ENCODE measurements at places on chromosomes 3 and 15.

DNA sequence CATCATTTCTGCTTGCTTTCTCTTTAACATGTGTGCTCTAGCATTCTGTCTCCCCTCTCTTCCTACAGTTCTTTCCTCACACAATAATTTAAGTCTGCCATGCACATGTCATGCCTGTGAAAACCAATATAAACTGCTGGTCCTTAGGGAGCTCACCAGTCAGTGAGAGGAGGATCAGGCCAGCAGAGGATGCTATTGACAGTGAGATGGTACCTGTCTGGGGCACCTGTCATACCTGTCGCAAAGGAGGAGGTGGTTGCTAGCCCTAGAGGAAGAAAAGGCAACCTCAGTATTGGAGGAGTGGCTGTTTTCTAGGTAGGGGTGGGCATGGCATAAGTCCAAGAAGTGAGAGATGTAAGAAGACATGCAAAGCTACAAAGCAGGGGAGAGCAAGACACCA is 194.6 kb downstream of the GABRG3 start:
- no peak for DNase-seq

DNA sequence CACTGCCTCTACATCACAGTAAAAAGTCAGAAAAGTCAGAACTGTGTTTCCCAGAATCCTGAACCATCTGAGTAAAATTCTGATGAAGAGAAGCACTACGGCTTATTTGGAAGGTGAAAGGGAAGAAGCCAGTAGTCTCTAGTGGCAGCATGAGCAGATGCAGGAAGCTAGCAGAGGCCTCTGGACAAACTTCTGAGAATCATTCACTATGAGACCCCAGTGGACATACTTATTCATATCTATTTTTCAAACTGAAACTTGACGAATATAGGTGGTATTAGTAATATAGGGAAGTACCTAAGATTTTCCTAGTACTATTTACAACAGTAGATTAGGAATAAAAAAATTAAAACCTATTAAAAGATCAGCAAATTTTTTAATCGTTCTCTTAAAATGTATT is 272.8 kb upstream of the TTC14 start:
- peak; percentile 1 for DNase-seq

DNA sequence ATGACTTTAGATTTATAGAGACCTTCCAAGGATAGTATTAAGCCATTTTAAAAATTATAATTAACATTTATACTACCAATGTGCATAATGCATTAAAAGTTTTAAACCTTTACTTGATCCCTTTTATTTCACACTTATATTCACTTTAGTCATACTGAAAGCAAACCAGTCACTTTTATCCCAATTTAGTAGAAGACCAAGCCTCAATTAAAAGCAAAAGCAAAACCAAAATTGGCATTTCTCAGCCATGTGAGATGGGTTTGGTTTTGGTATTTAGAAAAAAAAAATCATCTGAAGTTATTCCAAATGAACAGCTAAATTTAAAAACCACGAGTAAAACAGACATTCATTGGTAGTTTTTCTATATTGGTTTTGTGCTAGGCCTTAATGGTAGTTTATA is 249.4 kb downstream of the LPP start:
- peak; percentile 16 for DNase-seq

GRCh38 chr3:99721633-99722007 is 83.2 kb downstream of the COL8A1 start:
- no peak for DNase-seq

DNA sequence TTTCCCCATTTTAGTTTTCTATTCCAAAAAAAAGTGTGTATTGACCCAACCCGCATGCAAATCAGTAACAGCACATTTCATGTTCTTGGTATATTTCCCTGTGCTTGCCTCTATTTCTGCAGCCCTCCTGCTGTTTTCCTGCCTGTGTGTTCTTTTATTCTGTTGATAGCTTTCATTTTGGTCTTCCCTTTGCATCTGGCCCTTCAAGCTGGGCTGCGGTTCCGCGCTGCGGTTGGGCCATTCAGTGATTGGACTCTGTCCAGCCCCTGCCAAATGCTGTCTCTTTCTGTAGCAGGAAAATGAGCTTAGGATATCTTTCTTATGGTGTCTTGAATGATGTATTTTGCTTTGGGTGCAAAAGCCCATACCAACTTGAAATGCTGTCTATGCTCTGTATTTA is 49.9 kb downstream of the ZNF621 start:
- peak; percentile 67 for DNase-seq

GRCh38 chr15:90866800-90867199 is 1.6 kb upstream of the FURIN start:
- DNase-seq, result peak; percentile 15

DNA sequence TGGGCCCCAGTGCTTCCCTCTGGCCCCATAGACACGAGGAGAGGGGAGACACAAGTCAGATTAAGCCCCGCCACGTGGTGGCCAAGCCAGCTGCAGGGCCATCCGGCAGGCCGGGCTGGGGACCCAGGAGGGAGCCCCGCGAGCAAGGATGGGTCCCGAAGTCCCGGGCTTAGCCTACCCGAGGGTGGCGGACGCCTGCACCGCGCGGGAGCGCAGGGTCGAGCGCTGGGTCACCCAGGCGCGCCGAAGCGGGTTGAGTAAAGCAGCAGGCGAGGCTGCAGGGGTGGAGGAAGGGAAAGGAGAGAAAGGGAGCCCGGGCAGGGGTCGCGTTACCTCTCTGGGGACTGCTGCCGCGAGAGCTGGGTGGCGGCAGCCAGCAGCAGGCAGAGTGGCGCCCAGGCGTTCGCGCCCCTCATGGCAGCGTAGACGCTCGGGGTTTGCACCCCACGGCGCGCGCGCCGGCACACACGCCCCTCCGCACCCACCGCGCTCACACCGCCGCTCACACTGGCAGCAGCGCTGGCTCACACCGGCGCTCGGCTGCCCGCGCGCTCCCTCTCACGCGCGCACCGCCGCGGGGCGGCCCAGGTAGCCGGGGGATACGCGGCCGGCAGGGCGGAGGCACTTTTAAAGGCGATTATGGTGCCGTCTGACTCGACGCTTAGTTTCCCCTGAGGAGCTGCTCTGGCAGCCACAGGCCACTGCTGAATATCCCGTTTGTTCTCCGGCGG is at the start of gene PCOLCE2:
PCOLCE2 (minus strand) TSS at position 603 of the 731 bp plus-strand sequence; CDS start at position 416, 187 bp downstream.
- no peak for DNase-seq

DNA sequence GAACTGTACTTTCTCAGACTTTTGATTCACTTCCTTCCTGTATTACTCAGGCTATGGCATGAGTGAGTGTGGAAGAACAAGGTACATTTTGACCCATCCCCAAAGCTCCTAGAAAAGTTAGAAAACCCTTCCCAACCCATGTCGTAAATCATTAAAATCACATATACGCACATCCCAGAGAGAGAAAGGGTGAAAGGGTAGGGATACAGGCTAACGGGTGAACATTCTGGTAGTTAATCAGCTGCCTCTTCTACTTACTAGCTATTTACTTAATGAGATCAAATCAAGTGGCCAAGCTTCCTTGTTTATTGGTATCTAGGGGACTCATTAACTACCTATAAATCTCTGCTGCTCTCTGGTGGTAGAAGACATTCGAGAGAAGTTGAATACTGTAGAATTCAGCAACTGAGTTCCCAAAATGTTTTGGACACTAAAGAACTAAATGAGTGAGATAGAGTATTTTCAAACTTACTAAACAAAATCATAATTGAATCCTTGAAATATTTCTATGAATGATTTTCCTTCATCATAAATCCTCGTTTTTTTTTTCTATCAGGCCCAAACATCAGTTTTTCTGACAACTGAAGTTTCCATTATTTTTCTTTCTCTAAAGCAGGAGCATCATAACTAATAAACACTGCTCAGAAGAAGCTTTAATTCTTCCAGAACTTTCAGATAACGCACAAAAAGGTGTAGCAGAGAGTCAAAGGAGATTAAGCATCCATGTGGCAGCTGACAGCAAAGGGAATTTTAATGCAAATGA is 124.2 kb downstream of the IMPG2 start:
- peak; percentile 85 for DNase-seq

- peak; percentile 74 for DNase-seq
Observed at GRCh38 chr15:56242576-56243162, 1.0 kb downstream of the RFX7 start.

- DNase-seq, result no peak
Observed at GRCh38 chr15:79329171-79329611, 18.3 kb downstream of the TMED3 start.

DNA sequence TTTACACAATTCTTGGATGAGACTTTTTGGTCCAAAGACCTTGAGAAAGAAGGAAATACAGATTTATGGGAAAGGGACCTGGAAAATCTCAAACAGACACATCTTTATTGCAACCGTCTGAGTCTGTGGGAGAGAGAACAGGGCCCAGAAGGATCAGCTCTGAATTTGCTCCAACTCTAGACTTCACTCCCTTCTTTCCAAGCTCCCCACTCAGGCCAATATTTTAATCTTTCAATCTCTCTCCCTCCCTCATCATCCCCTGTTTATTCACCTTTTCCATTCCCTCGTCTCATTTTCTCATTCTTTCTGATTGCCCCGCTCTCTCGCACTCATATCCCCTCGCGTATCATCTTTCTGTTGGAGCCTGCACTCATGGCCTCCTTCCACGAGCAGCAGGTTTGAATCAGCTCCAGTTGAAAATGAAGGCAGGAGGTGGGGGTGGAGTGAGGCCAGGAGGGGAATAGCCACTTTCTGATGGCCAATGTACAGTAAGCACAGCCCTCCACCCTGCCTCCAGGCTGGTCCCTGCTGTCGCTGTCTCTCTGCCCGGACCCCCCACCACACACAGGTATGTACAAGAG is 63.6 kb upstream of the BOC start:
- DNase-seq, result no peak

DNA sequence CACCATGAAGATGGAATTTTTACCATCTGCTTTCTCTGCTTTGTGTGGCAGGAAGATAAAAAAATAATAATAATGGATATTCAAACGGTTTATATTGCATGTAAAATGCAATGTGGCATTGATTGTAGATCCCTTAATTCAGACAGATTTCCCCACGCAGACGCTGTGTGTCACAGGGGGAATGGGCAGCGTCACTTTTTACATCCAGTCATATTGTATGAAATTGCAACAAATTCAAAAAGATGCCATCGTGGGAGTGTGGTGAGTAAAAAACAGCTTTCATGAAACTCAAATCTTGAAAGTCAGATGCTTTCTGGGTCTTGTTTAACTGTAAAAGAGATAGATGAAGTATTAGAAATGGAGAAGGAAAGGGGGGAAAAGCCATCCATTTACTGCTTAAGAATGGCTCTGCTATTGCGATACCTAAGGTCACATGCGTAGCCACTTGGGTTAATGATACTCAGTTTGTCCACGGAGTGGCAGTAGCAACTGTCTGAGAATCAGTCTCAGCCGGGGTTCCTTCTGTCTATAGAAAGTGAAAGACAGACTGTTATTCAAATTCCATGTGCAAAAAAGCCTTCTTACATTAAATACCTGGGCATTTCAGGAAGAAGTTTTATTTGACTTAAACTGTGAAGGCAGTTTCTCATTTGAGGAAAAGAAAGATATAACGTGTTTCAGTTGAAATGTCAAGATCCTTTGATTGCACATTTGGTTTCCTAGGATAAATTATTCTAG is 28.5 kb downstream of the BTD start:
- peak; percentile 93 for DNase-seq

- no peak for DNase-seq
Observed at GRCh38 chr3:16253601-16254000, 11.1 kb downstream of the DPH3 start.

GRCh38 chr3:16463914-16464313 is 49.6 kb downstream of the RFTN1 start:
- DNase-seq, result no peak

DNA sequence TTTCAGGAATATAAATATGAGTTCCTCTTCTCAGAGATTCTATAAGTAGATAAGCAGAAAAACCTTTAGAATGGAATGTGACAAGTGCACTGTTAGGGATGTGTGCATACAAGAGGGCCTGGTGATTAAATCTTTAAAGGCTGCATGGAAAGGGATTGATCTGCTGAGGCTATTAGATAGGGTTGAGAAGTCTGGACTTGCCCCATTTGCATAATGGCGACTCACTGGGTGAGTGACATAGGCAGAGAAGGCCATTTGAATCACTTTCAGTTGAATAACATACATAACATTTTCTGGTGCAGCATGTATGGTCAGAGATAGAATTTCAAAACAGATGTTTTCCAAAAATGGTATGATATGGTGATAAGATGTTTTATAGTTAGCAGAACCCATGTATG is 156.9 kb downstream of the ZNF621 start:
- peak; percentile 64 for DNase-seq

GRCh38 chr3:100257586-100257985 is 3.2 kb upstream of the TBC1D23 start:
- DNase-seq, result no peak

DNA sequence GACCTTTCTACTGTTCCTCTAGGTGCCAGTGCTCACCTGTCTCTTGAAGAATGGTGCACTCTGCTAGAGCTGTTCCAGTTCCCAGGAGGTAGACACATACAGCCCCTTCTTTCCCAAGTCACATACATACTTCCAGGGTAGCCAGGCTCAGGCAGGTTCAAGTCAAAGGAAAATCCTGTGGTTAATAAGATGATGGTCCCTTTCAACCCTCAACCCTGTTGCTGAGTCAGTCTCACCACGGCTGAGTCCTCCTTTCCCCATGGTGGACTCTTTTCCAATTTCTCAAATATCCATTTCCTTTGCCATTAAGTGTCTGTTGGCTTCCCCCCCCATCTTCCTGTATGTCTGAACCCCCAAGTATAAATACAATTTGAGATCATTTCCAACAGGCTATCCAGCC is 56.1 kb upstream of the ACAN start:
- DNase-seq, result no peak

DNA sequence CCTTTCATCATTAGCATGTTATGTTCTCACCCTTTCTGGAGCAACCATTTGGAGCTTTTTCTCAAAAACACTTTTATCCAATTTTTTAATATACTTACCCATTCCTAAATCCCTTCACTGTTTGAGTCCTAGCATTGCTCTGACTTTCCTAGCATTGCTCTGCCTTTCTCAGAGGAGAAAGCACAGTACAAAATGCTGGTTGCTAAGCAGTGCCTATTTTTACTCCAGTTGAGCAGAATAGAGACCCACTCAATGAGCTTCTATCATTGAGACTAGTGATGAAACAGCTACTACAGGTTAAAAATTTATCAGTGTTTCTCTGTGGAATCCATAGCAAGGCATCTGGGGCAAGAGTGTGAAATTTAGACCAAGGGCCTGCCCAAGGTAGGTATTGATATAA is 21.8 kb upstream of the IL1RAP start:
- no peak for DNase-seq

DNA sequence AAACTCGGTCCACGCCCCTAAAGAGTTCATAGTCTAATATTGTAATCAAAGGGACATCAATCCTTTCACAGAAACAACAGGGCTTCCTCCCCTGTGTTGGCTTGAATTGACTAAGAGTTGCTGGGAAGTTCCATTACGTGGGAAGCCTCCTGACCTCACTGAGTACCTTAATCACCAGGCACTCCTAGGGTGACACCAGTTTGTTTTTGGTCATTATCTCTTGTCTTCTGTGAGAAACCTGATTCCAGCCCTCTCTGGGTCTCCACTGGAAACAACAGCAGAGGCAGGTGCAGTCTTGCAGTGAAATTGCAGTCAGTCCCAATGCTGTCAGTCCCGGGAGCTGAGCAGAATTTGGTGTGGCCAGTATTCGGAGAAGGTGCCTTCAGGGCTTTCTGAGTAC is 55.4 kb downstream of the BOC start:
- DNase-seq, result no peak
